Prostate gland (tissue), 2 donors: ENCODE measurements at places on chromosomes 5 and 9. TPM values are rescaled to one million over a fixed set of nuclear protein-coding genes. Genes with fewer than 3 reads are reported as not detected.

GRCh38 chr5:154977409-154977808, 36.1 kb upstream of the KIF4B start:
- H3K4me1 ChIP-seq: no peaks in the 10 kb centered on the region
- H3K36me3 ChIP-seq: no peaks in the 10 kb centered on the region
- H3K27me3 ChIP-seq: no peaks in the 10 kb centered on the region
- DNase-seq: no peak
- no peak overlapping the region for H3K4me3 ChIP-seq

GRCh38 chr5:143671674-143672569, 140.0 kb upstream of the HMHB1 start:
- no peak overlapping the region for H3K4me3 ChIP-seq
- H3K27ac ChIP-seq: no peak overlapping the region
- no peaks in the 10 kb centered on the region for H3K27me3 ChIP-seq
- no peaks in the 10 kb centered on the region for H3K4me1 ChIP-seq
- no peaks in the 10 kb centered on the region for H3K36me3 ChIP-seq

DNA sequence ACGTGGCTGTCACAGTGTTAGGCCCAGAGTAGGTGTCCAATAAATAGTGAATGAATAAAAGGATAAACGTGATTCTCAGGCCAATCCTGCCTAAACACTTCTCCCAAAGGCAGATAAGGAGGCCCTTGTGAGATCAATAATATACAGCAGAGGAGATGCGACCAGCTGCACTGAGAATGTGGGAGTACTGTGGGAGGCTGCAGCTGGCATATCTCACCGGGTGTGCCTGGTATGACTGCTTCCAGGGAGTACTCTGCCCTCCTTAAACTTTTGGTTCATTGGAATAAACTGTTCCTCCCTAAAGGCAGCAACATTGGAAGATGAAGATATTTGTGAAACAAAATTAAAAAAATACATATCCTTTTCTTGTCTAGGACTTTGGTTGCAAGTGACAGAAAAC, 57.1 kb upstream of the PTPN3 start:
- H3K4me3 ChIP-seq: no peak overlapping the region
- no peaks in the 10 kb centered on the region for H3K27me3 ChIP-seq
- H3K4me1 ChIP-seq: no peaks in the 10 kb centered on the region
- no peaks in the 10 kb centered on the region for H3K36me3 ChIP-seq
- no peak for DNase-seq

DNA sequence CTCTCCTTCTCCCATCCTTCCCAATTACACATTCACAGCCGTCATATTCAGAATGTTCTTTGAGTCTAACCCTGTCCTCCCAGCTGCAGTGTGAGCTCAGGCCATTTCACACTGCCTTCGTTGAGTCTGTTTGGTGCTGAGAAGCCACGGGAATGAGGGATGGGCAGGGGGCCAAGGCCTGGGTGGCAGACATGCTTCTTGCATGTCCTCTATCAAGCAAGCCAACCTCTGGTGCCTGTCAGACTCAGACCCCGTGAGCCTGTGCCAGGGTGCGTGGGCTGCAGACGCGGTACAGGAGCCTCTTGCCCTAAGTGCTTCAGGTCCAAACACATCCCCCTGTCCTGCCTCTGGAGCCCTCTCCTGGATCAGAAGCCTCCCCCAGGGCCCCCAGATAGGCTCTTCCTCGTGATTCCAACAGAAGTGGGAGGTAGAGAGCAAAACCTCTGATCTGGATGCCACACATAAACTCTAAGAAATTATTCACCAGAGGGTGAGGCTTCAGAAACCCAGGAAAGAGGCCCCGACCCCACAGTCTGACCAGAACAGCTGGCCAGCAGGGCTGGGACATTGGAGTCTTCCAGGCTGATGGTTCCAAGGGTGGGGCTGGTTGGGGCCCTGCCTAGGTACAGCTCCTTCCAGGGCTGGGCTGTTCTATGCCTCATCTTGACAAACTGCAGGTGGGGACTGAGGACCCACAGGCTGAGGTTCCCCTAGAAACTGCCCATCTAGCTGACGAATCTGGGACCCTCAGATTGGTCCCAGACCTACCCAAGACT, 46.7 kb upstream of the CDKN2AIPNL start:
- no peaks in the 10 kb centered on the region for H3K27me3 ChIP-seq
- no peak overlapping the region for H3K4me3 ChIP-seq
- H3K36me3 ChIP-seq: no peaks in the 10 kb centered on the region

GRCh38 chr9:110707419-110707818, 38.8 kb downstream of the MUSK start:
- no peaks in the 10 kb centered on the region for H3K36me3 ChIP-seq
- H3K27ac ChIP-seq: no peak overlapping the region
- H3K4me3 ChIP-seq: no peak overlapping the region

DNA sequence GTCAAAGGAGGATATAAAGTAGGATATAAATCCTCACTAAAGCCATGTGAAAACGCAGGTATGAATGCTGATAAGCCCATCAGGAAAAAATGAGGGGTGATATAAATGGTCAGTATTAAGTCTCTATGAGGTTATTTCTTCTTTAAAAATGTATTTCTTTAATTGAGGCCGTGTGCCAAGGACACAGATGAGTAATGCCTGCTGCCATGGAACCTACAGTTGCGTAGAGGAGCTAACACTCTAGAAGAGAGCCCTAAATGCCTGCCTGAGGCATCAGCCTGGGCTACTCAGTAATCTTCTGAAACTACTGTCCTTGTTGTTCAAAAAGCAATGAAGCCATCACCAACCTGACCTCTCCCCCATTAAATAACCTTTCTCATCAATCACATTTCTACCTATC, 84.9 kb downstream of the KLHL3 start:
- no peak for DNase-seq
- no peaks in the 10 kb centered on the region for H3K27me3 ChIP-seq
- H3K4me3 ChIP-seq: no peak overlapping the region
- H3K27ac ChIP-seq: no peak overlapping the region
- H3K4me1 ChIP-seq: no peaks in the 10 kb centered on the region

DNA sequence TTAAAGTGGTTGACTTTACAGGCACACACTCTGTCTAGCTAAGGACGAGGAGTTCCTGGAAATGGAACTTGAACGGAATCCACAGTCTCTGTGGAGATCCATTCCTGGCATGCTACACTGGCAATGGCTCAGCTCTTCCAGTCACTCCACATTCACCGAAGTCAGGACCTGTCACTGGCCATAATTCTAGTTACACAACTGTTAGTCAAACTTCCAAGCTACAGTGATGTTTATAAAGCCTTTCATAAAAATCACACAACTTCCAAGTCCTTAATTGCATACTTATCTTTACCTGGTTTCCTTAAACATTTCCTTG, 15.7 kb downstream of the CDC14B start:
- H3K4me3 ChIP-seq: no peak overlapping the region
- no peaks in the 10 kb centered on the region for H3K36me3 ChIP-seq
- no peaks in the 10 kb centered on the region for H3K27me3 ChIP-seq
- H3K27ac ChIP-seq: peak overlapping the region; percentile 67

DNA sequence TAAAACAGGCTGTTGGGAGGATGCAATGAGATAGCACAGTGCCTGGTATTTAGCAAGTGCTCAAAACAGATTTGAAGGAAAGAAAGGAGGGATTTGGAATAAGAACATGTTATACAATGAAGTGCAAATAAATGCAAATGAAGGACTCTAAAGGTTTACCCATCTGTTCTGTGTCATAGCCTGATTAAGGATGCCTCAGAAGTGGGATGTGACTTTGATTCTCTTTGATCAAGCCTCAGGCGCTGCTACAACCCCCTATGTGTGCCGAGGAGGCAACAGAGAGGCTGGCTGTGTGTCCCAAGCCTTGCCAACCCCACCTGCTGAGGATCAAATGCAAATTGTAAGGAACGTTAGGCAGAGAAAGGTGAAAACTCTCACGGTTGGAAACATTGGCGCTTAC, 27.2 kb downstream of the GGTA1 start:
- DNase-seq: no peak
- no peaks in the 10 kb centered on the region for H3K27me3 ChIP-seq
- H3K27ac ChIP-seq: no peak overlapping the region
- H3K4me1 ChIP-seq: no peaks in the 10 kb centered on the region

GRCh38 chr5:127335381-127335780, 44.8 kb downstream of the MEGF10 start:
- no peak overlapping the region for H3K27ac ChIP-seq
- no peaks in the 10 kb centered on the region for H3K27me3 ChIP-seq
- H3K4me1 ChIP-seq: no peaks in the 10 kb centered on the region

DNA sequence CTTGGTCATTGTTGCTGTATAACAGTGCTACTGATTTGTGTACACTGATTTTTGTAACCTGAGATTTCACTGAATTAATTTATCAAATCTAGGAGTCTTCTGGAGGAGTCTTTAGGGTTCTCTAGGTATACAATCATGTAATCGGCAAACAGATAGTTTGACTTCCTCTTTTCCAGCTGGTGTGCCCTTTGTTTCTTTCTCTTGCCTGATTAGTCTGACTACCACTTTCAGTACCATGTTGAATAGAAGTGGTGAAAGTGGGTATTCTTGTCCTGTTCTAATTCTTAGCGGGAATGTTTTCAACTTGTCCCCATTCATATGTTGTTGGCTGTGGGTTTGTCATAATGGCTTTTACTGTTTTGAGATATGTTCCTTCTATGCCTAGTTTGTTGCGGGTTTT, 24.7 kb upstream of the RANBP6 start:
- no peak for DNase-seq
- H3K4me3 ChIP-seq: no peak overlapping the region
- no peak overlapping the region for H3K27ac ChIP-seq
- H3K4me1 ChIP-seq: no peaks in the 10 kb centered on the region
- H3K27me3 ChIP-seq: no peaks in the 10 kb centered on the region

DNA sequence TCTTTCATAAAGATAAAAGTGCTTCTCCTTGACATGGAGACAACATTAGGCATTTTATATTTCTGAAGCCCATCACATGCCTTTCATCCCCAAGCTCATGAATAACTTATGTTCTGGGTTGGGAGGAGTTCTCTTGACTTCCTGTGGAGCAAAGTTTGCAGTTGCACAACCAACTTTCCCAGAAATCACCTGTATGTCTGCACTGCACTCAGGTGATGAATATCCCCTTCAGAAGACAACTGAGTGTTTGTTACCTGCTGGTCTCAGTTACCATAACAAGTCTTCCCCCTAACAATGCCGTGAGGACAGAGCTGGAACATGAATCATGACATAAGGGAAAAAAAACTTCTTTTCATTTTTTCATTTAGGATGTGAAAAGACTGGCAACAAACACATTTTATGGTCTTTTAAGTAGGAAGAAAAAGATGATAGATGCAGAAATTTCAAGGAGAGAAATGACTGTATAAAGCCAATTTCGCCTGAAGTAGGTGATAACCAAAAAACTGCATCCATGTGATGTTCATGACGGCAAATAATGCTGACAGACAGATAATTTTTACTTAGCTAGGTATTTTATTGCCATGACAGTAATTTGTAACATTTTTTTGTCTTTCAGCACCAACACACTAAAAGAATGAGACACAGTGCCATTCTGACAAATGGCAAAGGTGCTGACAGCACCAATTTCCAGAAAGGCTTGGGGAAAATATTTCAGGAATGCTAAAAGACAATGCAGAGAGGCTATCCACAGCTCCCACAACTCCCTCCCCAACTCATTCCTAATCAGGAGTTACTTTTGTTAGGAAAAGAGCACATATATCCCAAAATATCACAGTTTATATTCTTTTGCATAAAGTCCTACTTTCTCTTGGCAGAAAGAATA, 656.3 kb downstream of the PRELID2 start:
- H3K4me1 ChIP-seq: no peaks in the 10 kb centered on the region
- H3K27ac ChIP-seq: no peak overlapping the region
- H3K4me3 ChIP-seq: no peak overlapping the region
- DNase-seq: no peak
- H3K27me3 ChIP-seq: no peaks in the 10 kb centered on the region

DNA sequence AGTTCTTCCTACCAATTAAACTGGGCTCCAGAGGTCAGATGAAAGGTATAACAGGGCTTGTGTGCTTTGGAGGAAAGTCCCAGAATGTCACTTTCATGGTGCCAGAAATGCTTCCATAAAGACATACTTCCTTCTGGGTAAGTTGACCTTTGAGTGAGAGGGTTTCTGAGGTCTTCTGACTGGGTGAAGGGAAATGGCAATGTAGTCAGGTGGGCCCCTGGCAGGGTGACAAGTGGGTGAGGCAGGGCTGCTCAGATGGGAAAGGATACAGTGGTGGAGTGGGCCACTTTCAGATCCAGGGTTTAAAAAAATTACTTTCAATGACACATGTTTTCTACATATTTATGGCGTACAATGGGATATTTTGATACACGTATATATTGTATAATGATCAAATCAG, 136.5 kb upstream of the PITX1 start:
- H3K4me1 ChIP-seq: no peaks in the 10 kb centered on the region
- H3K27ac ChIP-seq: no peak overlapping the region
- H3K27me3 ChIP-seq: peaks cover 3% of the 10 kb centered on the region
- DNase-seq: no peak

SNCAIP gene
- total RNA-seq: 5.1 TPM

TMEM252 gene
- not detected for total RNA-seq

OLFML2A gene
- total RNA-seq: 16.7 TPM

CLIC3 gene
- 4.2 TPM for total RNA-seq

PITX1 gene
- 50.6 TPM for total RNA-seq

SLC22A4 gene
- 8.2 TPM for total RNA-seq

WDR41 gene
- 76.1 TPM for total RNA-seq

SPINK13 gene
- total RNA-seq: not detected

MRPS27 gene
- 51.1 TPM for total RNA-seq

TMC1 gene
- total RNA-seq: 5.3 TPM

ADAMTS13 gene
- total RNA-seq: 8.1 TPM

C9orf78 gene
- total RNA-seq: 63.7 TPM

ANKRD34B gene
- total RNA-seq: not detected

SPATA6L gene
- 6.2 TPM for total RNA-seq
